ENCODE measurements at places on chromosomes 5 and 9.
A peak's percentile ranks its signal among the peaks of the same experiment; 100 is the strongest.

DNA sequence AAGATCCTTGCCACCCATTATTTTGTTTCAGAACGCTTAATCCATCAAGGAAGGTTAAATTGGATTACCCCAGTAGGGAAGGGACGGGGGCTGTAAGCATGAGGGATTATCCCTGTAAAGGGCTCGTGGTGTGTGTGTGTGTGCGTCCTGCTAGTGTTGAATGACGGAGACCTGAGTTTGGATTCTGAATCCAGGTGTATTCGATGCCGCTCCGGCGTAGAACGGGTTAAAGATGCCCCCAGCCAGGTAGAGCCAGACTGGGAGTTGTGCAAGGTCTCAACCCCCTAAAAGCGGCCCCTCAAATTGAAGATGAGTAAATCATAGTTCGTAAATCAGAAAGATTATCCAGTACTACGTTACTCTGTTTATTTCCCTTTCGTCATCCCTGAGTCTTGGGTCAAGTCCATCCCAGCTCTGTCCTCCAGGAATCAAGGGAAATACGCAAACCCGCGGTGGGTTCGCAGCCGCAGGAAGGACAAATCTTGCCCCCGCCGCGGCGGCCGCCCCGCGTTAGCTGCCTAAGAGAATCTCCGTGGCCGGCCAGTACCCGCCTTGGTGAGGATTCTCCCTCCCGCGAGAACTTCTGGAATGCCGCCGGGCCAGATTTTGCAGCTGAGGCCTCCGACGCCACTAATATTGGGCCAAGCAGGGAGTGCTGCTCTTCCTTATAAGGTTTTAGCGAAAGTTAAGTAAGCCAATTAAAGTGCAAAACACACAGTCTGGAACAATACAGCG is 586 bp upstream of the MTAP start:
- peak; percentile 87 for DNase-seq

- DNase-seq = no peak
Observed at GRCh38 chr9:13970018-13970417, 343.9 kb downstream of the NFIB start.

- no peak for DNase-seq
Observed at GRCh38 chr9:14531341-14532269, 161.6 kb downstream of the ZDHHC21 start.

- DNase-seq = no peak
Observed at GRCh38 chr9:85884256-85884655, 56.7 kb upstream of the NAA35 start.

DNA sequence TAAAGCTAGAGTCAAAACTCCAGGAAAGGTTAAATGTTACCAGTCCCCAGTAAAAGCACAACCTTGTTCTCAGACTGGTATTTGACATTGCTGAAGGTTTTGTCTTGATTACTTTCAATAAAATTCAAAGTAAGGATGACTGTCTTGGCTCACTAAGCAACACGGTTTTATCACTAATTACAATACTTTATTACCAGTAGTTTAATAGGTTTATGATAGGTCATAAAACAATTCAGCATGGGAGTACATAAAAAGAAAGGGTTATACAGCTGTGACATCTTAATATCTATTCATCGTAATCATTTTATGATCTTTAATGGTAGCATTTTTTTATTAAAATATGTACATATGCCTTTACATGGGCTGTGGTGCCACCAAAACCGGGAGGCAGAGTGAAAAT is 370.7 kb upstream of the IRX2 start:
- no peak for DNase-seq

All from EL (cell line).